ENCODE measurements at places on chromosomes 7 and 10.

- DNase-seq, result no peak
Measured at GRCh38 chr10:96556003-96556402, 30.8 kb downstream of the TM9SF3 start.

- DNase-seq, result peak; percentile 8
Measured at GRCh38 chr7:135558337-135558767, 635 bp downstream of the NUP205 start.

GRCh38 chr10:28496017-28496416 is 36.9 kb upstream of the WAC start:
- DNase-seq, result no peak

GRCh38 chr7:118420888-118421287 is 196.4 kb downstream of the ANKRD7 start:
- DNase-seq, result no peak

- no peak for DNase-seq
Measured at GRCh38 chr10:131751827-131752775, 148.7 kb upstream of the PPP2R2D start.

DNA sequence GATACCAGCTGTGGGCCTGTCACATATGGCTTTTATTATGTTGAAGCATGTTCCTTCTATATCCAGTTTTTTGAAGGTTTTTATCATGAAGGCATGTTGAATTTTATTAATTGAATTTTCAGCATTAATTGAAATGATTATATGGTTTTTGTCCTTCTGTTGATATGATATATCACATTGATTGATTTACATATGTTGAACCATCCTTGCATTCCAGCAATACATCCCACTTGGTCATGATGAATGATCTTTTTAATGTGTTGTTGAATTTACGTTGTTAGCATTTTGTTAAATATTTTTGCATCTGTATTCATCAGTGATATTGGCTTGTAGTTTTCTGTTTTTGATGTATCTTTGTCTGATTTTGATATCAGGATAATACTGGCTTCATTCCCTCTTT is 21.2 kb downstream of the PRSS37 start:
- no peak for DNase-seq

DNA sequence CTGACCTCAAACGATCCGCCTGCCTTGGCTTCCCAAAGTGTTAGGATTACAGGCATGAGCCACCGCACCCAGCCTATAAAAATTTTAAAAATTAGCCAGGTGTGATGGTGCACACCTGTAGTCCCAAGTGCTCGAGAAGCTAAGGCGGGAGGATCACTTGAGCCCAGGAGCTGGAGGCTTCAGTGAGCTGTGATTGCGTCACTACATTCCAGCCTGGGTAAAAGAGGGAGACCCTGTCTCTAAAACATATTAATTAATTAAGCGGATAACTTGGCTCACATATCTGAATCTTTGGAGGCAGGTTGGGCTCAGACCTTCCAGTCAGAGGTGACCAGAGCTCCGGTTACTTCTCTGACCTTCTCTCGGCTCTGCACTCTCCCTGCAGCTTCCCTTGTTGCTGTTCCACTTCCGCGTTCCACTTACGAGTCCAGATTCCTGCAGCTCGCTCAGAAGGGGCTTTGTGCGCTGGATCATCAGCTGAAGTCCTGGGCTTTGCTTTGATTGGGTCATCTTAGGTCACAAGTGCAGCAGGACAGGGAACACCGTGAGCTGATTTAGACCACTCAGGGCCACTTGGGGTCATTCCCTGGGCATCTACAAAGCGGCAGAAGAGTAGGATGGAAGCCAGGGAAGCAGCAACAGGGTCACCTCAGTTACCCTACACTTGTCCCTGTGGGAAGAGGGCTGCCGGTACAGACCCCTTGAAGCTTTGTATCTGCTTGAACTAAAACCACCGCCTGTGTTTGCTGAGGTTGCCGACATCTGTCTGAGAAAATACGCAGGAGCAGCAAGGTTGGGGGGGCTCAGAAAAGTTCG is 2.0 kb upstream of the ARPC1B start:
- DNase-seq, result no peak

- no peak for DNase-seq
Measured at GRCh38 chr10:58266003-58266825, 1.5 kb downstream of the IPMK start.

DNA sequence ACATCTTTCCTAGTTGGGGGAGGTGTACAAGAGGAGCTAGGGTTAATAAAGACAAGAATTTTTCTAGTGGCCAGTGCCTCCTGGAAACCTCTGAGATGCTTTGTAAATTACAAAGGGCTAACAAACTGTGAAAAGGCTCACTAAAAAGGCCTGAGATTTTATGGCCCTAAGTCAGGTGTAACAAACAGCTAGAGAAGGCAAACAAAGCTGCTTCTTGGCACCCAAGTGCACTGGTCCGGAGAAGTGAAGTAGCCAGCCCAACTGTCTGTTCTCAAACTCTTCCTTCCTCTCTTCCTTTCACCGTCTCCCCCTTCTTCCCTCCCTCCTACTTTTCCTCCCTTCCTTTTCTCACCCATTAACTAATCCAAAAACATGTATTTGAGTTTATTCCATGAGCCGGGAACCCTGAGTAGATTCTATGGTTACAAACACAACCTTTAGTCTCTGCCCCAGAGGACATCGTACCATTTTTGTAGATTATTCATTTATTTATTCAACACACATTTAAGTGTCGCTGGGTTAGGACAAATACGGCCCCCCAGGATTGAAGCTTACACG is 143.4 kb upstream of the PCGF5 start:
- no peak for DNase-seq

- DNase-seq, result no peak
Measured at GRCh38 chr10:57222129-57222528, 861.1 kb upstream of the ZWINT start.

Measured in activated naive CD4-positive, alpha-beta T cell (primary cell).